ENCODE measurements at places on chromosomes 6 and 20.

DNA sequence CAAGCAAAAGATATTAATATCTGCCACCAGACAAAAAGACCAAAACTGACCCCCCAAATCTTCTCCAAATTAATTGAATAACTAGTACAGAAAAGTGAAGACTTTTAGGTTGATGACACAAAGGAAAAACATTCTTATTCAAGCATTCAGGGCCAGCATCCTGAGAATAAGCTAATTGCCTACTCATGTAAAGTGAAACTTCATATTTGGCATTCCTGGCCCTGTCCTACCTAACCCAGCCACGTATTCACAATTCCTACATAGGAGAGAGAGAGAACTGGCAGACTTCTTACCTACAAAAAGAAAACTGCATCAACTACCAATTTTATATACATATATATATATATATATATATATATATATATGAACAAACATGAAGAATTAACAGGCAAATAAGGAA lies 4.9 kb upstream of the ASCC3 start:
- no peak for DNase-seq

GRCh38 chr6:3186974-3187382 lies 29.6 kb upstream of the TUBB2A start:
- DNase-seq: no peak

GRCh38 chr6:49504666-49505065 lies 4.9 kb downstream of the GLYATL3 start:
- DNase-seq: no peak

GRCh38 chr20:33162753-33163152 lies 5.2 kb upstream of the BPIFA2 start:
- no peak for DNase-seq

- DNase-seq: no peak
Observed at GRCh38 chr6:168368936-168369335, 49.4 kb upstream of the DACT2 start.

GRCh38 chr6:28353981-28354676 lies 4.4 kb downstream of the ZKSCAN3 start:
- no peak for DNase-seq

Data from activated T-cell treated with anti-CD3 and anti-CD28 coated beads for 48 hours (primary cell).